ENCODE measurements at places on chromosomes 7 and 10.

GRCh38 chr10:49744091-49744685 lies 17.9 kb downstream of the OGDHL start:
- no peak for DNase-seq

DNA sequence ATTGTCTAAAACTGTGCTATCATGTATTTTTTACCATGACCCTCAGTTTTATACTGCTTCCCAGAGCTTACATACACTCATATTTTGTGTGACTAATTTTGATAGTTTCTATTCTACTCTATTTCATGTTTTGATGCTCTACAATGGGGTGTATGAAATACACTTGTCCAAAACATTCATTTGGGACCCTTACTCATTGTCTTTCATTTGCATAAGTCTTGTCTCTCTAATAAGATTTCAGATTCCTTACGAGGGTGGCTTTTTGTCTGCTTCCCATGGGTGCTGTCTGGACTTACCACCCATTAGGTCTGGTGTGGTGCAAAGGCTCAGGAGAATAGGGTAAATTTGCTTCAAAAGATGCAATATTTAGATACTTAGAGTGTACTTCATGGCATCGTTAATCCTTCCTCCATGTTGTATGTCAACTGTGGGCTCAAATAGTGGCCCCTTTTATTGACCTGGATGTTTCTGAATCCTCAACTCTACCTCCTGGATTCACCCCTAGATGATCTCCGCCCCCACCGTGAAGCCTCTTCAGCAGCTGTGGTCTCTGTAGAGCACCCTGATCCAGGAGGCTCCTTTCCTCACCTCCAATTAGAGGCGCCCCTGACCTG lies 3.6 kb upstream of the GIMAP5 start:
- no peak for DNase-seq

- no peak for DNase-seq
Observed at GRCh38 chr7:98168904-98169621, 42.2 kb upstream of the BHLHA15 start.

DNA sequence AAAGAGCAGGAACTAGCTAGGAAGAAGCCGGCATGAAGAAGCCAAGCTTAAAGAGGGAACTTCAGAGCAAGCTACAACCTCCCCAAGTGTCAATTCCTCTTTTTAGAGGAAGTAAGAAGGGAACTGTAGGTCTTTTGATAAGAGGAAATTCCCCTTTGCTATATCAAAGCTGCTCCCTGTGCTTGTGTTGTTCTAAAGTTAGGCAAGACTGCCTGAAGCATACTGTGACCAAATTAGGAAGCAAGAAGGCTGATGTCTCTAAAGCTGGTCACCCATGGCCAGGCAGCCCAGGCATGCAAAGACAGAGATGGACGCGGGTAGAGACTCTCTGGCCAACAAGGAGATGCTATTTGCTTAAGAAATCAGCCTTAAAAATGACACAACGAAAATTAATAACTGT lies 87.9 kb downstream of the RNF216 start:
- DNase-seq = peak; percentile 94

- DNase-seq = no peak
Observed at GRCh38 chr7:157881048-157881771, 544.4 kb downstream of the DNAJB6 start.
